Left ventricle myocardium inferior (tissue), 1 donor: ENCODE measurements at places on chromosomes 3 and 15. TPM values are rescaled to one million over a fixed set of nuclear protein-coding genes. Genes with fewer than 3 reads are reported as not detected.

GRCh38 chr3:179453967-179454366 lies 2.7 kb upstream of the GNB4 start:
- H3K4me1 ChIP-seq: peaks cover 38% of the 10 kb centered on the region
- no peak for DNase-seq
- H3K27ac ChIP-seq: no peak overlapping the region
- no peak overlapping the region for H3K4me3 ChIP-seq
- no peaks in the 10 kb centered on the region for H3K36me3 ChIP-seq
- no peaks in the 10 kb centered on the region for H3K27me3 ChIP-seq

P3H2 gene
- 0.82 TPM for total RNA-seq

HPS3 gene
- 5.6 TPM for total RNA-seq

ATP13A4 gene
- total RNA-seq: 0.52 TPM

CYP8B1 gene
- total RNA-seq: not detected

DNA sequence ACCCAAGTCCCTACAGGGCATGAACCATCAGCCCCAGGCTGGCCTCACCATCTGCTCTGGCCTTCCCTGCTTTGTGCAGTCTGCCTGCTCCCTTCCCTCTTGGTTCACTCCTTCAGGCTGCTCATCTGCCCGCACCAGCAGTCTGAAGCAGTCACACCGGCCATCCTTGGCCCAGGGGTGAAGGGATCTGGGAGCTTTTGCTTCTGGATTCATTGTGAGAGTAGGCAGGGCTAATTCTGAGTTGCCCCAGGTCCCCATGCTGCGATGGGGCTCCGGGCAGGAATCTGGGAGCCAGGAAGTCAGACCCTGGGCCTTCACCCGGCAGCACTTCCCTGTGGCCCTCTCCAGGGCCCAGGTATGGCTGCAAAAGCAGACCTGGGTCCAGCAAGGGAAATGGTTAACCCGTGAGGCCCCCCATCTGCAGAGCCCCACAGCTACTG lies 99.7 kb downstream of the VGLL4 start:
- no peak for DNase-seq
- peak overlapping the region; percentile 69 for H3K27ac ChIP-seq
- H3K36me3 ChIP-seq: no peaks in the 10 kb centered on the region
- H3K4me3 ChIP-seq: no peak overlapping the region
